Mesenchymal stem cell (in vitro differentiated cells and primary cell): ENCODE measurements at places on chromosomes 6 and 20.

- no peak for DNase-seq
These were observed 15.3 kb upstream of the LPA start for GRCh38 chr6:160679402-160679769.

DNA sequence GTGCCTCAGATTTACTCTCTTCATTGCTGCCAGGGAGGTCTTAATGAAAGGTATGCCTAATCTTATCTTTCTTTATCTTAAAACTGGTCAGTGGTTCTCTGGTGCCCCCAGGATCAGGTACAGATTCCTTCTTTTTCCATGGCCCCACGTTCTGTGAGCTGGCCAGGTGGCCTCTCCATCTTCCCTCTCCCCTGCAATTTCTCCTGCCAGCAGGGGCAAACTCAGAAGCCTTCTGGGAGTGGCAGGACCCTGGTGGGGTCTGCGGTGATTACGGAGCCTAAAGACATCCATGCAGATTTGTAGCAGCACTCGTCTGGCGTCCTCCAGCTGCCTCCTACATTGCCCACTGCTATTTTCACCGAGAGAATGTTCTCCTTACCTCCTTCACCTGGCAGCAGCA is 95.8 kb downstream of the CCDC170 start:
- no peak for DNase-seq

- no peak for DNase-seq
These were observed 285.6 kb downstream of the TAF4 start for GRCh38 chr20:61780066-61780465.

- DNase-seq = peak; percentile 89
These were observed 3.2 kb downstream of the PTPN1 start for GRCh38 chr20:50513169-50514034.

- DNase-seq = no peak
These were observed 1195.1 kb upstream of the MAP3K7 start for GRCh38 chr6:91781946-91782345.

GRCh38 chr6:112822769-112823168 is 475.6 kb downstream of the RFPL4B start:
- no peak for DNase-seq

GRCh38 chr20:63958964-63959698 is 2.9 kb upstream of the UCKL1 start:
- no peak for DNase-seq

GRCh38 chr20:51450221-51450712 is 92.3 kb downstream of the NFATC2 start:
- DNase-seq = no peak

GRCh38 chr6:48325701-48326100 is 214.7 kb upstream of the PTCHD4 start:
- DNase-seq = peak; percentile 57

- no peak for DNase-seq
These were observed 29.2 kb downstream of the B4GALT5 start for GRCh38 chr20:49684335-49684997.

DNA sequence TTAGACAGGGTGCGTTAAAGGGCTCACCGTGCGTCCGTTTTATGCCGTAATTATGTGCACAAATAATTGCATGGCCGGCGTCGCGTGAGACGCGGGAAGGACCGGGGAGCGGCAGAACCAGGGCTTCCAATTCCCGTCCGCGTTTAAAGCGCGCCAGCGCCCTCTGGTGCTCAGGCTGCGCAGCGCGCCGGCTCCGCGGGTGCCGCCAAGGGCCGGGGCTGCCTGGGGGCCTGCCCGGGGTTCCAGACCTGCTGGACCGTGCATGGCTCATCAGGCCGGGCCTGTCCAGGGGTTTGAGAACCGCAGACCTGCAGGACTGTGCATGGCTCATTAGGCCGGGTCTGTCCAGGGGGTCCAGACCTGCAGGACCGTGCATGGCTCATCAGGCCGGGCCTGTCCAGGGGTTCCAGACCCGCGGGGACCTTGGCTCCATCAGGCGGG is 369.0 kb downstream of the THBS2 start:
- peak; percentile 31 for DNase-seq

DNA sequence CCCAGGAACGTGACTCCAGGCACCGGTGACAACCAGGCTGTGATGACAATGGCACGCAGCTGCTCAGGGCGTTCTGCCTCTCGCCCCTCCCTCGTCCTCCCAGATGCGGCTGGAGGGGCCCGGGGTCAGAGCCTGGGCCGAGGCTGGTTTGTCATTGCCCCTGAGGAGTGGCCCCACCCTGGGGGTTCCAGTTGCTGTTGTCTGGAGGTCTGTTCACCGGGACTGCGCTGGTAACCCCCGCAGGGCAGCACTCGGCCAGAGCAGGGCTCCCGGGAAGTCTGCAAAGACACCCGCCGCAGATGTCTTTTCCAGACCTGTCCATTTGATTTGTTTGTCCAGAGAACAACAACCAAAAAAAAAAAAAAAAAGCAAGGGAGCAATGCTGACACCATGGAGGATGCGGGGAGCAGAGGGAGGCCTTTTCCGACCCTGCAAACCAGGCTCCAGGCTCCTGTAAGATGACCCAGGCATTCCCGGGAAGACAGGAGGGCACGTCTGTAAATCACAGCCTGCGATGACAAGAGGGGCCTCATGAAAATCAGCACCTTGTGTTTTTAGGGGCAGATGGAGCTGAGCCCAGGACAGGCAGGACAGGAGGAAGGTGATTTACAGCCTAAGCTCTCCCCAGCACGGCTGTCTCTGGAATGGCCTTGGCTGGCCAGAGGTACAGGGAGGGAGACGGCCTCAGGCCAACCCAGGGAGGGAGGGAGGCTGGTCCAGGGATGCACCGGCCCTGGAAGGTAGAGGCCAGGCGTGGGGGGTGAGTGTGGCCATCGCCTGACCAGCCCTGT is 189.3 kb downstream of the ERMARD start:
- no peak for DNase-seq
